ENCODE measurements at places on chromosomes 7 and 10. TPM values are rescaled to one million over a fixed set of nuclear protein-coding genes. Genes with fewer than 3 reads are reported as not detected.
A peak's percentile ranks its signal among the peaks of the same experiment; 100 is the strongest.

- no peaks in the 10 kb centered on the region for H3K4me1 ChIP-seq
- no peak overlapping the region for H3K27ac ChIP-seq
- no peak overlapping the region for H3K4me3 ChIP-seq
- DNase-seq = peak; percentile 12
- no peaks in the 10 kb centered on the region for H3K27me3 ChIP-seq
- no peaks in the 10 kb centered on the region for H3K36me3 ChIP-seq
These were observed 194.2 kb downstream of the CAMK1D start for GRCh38 chr10:12543589-12543988.

- no peak overlapping the region for H3K27ac ChIP-seq
- no peak overlapping the region for H3K4me3 ChIP-seq
- no peaks in the 10 kb centered on the region for H3K4me1 ChIP-seq
- DNase-seq = no peak
- no peaks in the 10 kb centered on the region for H3K27me3 ChIP-seq
These were observed 45.0 kb downstream of the SHH start for GRCh38 chr7:155766966-155767916.

DNA sequence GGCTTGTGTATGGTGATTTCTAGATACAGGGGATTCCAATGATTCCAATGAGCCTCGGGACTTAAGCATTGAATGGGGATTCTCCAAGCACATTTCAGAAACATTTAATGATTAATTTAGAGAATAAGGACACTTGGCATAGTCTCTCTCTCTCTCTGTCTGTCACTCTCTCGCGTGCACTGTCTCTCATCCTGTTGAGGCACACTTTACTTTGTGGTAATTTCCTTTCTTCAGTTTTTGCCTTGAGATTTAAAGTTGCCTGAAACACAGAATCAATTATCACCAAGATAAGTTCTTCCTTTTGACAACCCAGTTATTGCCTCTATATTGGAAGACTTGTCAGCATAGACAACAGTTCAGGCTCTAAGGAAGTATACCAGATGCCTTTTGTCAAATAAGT, 131.6 kb downstream of the ARID5B start:
- H3K27me3 ChIP-seq = no peaks in the 10 kb centered on the region
- no peak for DNase-seq
- H3K4me3 ChIP-seq = no peak overlapping the region

GRCh38 chr10:3192856-3193635, 20.5 kb upstream of the PITRM1 start:
- no peaks in the 10 kb centered on the region for H3K27me3 ChIP-seq
- H3K36me3 ChIP-seq = no peaks in the 10 kb centered on the region
- H3K27ac ChIP-seq = no peak overlapping the region
- no peaks in the 10 kb centered on the region for H3K4me1 ChIP-seq
- no peak for DNase-seq

- no peaks in the 10 kb centered on the region for H3K27me3 ChIP-seq
- H3K27ac ChIP-seq = no peak overlapping the region
- no peaks in the 10 kb centered on the region for H3K4me1 ChIP-seq
- no peaks in the 10 kb centered on the region for H3K36me3 ChIP-seq
These were observed 8.9 kb downstream of the PNLIP start for GRCh38 chr10:116554628-116555027.

- no peaks in the 10 kb centered on the region for H3K27me3 ChIP-seq
- H3K27ac ChIP-seq = no peak overlapping the region
- DNase-seq = no peak
- no peak overlapping the region for H3K4me3 ChIP-seq
These were observed 203.0 kb downstream of the KCND2 start for GRCh38 chr7:120475994-120476393.

- no peaks in the 10 kb centered on the region for H3K27me3 ChIP-seq
- DNase-seq = no peak
- H3K4me1 ChIP-seq = 0 out of 2 replicates have a peak, but pooled peaks cover 4% of the 10 kb centered on the region
- no peaks in the 10 kb centered on the region for H3K36me3 ChIP-seq
- no peak overlapping the region for H3K27ac ChIP-seq
- no peak overlapping the region for H3K4me3 ChIP-seq
These were observed 52.1 kb downstream of the MPP7 start for GRCh38 chr10:28250782-28251181.

DNA sequence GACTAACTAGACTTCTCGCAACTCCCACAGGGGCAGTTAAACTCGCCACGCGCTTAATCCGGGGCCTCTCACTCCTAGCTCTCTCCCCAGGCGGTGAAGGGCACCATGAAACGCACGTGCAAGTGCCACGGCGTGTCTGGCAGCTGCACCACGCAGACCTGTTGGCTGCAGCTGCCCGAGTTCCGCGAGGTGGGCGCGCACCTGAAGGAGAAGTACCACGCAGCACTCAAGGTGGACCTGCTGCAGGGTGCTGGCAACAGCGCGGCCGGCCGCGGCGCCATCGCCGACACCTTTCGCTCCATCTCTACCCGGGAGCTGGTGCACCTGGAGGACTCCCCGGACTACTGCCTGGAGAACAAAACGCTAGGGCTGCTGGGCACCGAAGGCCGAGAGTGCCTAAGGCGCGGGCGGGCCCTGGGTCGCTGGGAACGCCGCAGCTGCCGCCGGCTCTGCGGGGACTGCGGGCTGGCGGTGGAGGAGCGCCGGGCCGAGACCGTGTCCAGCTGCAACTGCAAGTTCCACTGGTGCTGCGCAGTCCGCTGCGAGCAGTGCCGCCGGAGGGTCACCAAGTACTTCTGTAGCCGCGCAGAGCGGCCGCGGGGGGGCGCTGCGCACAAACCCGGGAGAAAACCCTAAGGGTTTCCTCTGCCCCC, 19.5 kb downstream of the WNT8B start:
- DNase-seq = peak; percentile 71
- H3K4me1 ChIP-seq = no peaks in the 10 kb centered on the region
- H3K4me3 ChIP-seq = peak overlapping the region; percentile 44
- H3K27me3 ChIP-seq = no peaks in the 10 kb centered on the region
- no peaks in the 10 kb centered on the region for H3K36me3 ChIP-seq

DNA sequence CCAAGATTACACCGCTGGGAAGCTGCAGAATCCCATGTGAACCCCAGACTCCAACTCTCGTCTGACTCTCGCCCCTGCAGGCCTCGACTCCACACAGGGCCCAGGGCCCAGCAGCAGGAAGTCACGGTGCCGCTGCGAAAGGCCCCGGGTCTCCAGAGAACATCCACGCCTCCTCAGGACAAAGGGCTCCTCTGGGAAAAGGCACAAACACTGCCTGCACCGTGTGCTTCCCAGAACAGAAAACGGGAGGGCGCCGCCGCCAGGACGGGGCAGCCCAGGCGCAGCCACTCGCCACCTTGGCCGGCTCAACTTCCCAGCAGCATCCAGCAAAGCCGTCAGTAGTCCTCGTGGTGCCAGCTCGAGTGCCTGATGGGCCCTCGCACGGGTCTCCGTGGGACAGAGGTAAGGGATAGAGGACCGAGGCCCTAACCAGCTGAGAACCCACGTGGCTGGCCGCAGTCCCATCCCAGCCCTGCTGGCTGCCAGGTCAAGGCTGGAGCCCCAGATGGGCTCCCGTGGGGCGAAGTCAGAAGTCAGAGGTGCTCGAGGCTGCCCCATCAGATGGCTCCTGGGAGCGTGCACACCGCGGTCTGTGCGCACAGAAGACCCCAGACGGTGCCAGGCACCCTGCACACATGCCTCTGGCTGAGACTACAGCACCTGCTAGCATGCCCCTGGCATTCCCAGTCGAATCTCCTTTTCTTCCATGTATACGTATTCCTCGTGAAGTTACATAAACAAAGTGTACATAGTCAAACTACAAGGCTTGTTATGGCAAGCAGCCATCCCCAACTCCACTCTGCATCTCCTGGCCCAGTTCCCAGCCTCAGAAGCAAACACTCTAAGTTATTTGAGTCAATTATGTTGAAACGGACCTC, 60.2 kb downstream of the MAD1L1 start:
- H3K4me3 ChIP-seq = no peak overlapping the region
- no peak overlapping the region for H3K27ac ChIP-seq
- H3K27me3 ChIP-seq = no peaks in the 10 kb centered on the region
- no peaks in the 10 kb centered on the region for H3K36me3 ChIP-seq
- no peak for DNase-seq
- H3K4me1 ChIP-seq = peaks cover 6% of the 10 kb centered on the region

- peaks cover 65% of the 10 kb centered on the region for H3K4me1 ChIP-seq
- no peaks in the 10 kb centered on the region for H3K27me3 ChIP-seq
- H3K4me3 ChIP-seq = no peak overlapping the region
- peak overlapping the region; percentile 65 for H3K27ac ChIP-seq
- H3K36me3 ChIP-seq = no peaks in the 10 kb centered on the region
These were observed 98.1 kb upstream of the STK17A start for GRCh38 chr7:43484678-43485395.

DNA sequence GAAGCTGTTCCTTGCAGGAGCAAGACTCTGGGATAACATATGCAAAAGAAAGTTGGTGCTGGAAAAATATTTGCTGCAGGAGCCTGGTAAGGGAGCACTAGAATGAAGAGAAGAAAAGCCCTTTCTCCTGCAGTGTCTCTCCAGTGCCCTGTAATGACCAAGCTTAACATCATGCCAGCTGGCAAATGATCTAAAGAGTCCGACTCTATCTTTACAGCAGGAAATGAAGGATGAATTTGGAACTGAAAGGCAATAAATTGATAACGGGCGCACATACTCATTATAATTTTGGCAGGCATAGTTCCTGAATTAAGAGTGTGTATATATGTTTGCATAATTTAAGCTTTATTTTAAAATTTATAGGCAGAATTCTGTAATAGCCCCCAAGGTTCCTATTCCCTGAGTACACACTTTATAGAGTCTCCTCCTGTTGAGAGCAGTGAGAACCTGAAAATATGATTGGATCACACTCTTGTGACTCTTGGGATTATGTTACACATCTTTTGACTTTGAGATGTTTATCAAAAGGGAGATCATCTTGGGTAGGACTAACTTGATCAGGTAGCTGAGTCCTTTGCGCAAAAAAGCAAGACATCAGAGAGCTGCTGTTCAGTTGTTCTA, 299.0 kb upstream of the MBL2 start:
- H3K27me3 ChIP-seq = no peaks in the 10 kb centered on the region
- no peak overlapping the region for H3K4me3 ChIP-seq
- no peak for DNase-seq

DNA sequence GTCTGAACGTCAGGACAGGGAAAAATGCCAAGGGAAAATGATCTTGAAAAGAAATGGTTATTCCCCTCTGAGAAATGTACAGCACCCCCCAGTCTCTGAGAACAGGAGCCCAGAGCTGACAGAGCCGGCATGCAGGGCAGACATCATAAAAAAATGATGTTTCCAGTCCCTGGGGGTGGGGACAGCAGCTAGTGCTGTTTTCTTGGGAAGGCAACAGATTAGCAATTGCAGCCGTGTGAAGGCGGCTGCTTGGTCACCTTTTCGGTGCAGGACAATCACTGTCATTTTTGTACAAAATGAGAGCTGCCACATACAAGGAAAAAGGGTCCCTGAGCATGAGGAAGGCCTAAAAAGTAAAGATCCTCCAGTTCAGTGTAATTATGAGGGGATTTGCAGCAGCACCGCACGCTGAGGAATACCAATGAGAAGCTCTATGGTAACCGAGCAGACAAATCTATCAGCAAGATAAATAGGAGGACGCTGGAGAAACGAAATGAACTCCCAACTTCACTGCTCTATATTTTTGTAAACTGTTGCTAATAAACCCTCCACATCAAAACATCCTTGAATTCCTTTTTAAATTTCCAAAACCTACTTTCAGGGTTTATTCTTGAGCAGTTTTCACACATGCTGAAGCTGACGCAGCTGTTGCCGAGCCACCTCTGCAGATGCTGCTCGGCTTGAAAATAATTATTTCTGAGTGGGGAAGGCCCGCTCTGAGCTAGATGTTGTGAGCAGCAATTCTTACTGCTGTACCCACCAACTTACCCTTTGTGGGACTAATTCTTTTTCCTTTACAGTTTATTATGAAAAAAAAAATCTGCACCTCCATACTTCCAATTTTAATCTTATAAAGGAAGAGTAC, 98.2 kb upstream of the NEBL start:
- no peak overlapping the region for H3K27ac ChIP-seq
- DNase-seq = no peak
- no peaks in the 10 kb centered on the region for H3K36me3 ChIP-seq
- no peak overlapping the region for H3K4me3 ChIP-seq

DNA sequence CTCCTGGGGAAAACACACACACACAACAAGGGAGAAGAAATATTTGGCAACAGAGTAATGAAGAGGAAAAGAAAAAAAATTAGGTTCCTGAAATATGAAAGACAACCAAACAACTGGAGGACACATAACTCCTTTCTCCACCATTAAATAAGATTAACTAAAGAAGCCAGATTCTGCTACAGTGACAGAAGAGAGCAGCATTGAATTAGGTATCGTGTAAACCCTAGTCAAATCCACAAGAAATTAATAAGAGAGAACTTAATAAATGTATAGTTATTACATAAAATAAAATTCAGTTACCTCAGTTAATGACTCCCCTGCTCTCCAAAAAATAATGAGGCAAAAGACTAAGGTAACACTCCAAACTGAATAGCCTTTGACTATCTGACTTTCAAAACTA, 306.7 kb downstream of the CRPPA start:
- H3K4me3 ChIP-seq = no peak overlapping the region
- DNase-seq = no peak
- no peaks in the 10 kb centered on the region for H3K36me3 ChIP-seq
- peak overlapping the region; percentile 13 for H3K27ac ChIP-seq
- H3K4me1 ChIP-seq = no peaks in the 10 kb centered on the region
- H3K27me3 ChIP-seq = no peaks in the 10 kb centered on the region

DNA sequence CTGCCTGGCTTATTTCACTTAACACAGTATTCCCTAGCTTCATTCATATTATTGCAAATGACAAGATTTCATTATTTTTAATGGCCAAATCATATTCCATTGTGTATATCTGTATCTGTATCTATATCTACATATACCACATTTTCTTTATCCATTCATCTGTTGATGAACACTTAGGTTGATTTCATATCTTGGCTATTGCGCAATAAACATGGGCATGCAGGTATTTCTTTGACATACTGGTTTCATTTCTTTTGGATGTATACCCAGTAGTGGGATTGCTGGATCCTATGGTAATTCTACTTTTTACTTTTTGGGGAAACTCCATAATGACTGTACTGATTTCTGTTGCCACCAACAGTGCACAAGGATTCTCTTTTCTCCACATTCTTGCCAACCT, 68.9 kb upstream of the CREB5 start:
- no peaks in the 10 kb centered on the region for H3K27me3 ChIP-seq
- H3K4me3 ChIP-seq = no peak overlapping the region
- no peaks in the 10 kb centered on the region for H3K36me3 ChIP-seq
- DNase-seq = no peak

DNA sequence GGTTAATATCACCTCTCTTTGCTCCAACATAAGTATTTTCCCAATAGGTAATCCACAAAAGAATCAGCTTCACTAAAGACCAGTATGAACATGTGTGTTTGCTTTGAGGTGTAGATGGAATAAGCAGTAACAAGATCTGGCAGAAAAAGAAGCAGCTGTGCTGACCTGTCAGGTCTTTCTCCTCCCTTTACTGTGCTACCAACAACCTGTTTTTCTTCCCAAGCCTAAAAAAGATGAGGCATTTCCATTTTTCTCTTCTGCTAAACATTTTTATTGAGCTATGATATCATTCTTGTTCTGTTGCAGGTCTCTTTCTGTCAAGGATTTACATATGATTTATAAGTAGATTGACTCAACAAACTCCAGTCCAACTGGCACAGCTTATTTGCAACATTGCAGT, 315.2 kb upstream of the GLI3 start:
- H3K36me3 ChIP-seq = no peaks in the 10 kb centered on the region
- DNase-seq = no peak
- no peak overlapping the region for H3K27ac ChIP-seq
- H3K4me1 ChIP-seq = no peaks in the 10 kb centered on the region
- H3K27me3 ChIP-seq = no peaks in the 10 kb centered on the region
- H3K4me3 ChIP-seq = no peak overlapping the region

TAS2R40 gene
- not detected for total RNA-seq

DDX56 gene
- total RNA-seq = 154 TPM

ZNF488 gene
- total RNA-seq = 5.6 TPM

PRKAR2B gene
- 0.07 TPM for total RNA-seq

PTPN20 gene
- total RNA-seq = not detected

COMTD1 gene
- 38.7 TPM for total RNA-seq

AP5Z1 gene
- total RNA-seq = 64.7 TPM

SLC29A4 gene
- 34.6 TPM for total RNA-seq

DDC gene
- 75.9 TPM for total RNA-seq
